ENCODE measurements at places on chromosomes 12 and 14.

GRCh38 chr12:75933101-75933500 lies 98.5 kb downstream of the PHLDA1 start:
- no peak for DNase-seq

- DNase-seq, result no peak
Observed at GRCh38 chr14:102754370-102755262, 22.6 kb upstream of the TRAF3 start.

- DNase-seq, result no peak
Observed at GRCh38 chr14:28254768-28255167, 511.8 kb upstream of the FOXG1 start.

DNA sequence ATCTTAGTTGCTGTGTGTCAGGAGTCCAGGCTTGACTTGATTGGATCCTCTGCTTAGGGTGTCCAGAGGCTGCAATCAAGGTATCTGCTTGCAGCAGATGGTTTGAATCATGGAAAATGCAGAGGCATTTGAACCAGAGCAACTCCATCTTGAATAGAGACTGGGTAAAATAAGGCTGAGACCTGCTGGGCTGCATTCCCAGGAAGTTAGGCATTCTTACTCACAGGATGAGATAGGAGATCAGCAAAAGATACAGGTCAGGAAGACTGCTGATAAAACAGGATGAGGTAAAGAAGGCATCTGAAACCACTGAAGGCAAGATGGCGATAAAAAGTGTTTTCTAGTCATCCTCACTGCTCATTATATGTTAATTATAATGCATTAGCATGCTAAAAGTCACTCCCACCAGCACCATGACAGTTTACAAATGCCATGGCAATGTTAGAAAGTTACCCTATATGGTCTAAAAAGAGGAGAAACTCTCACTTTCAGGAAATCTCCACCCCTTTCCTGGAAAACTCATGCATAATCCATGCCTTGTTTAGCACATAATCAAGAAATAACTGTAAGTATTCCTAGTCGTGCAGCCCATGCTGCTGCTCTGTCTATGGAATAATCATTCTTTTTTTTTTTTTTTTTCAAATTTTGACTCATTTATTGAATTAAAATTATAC lies 218.3 kb upstream of the CPNE8 start:
- no peak for DNase-seq

DNA sequence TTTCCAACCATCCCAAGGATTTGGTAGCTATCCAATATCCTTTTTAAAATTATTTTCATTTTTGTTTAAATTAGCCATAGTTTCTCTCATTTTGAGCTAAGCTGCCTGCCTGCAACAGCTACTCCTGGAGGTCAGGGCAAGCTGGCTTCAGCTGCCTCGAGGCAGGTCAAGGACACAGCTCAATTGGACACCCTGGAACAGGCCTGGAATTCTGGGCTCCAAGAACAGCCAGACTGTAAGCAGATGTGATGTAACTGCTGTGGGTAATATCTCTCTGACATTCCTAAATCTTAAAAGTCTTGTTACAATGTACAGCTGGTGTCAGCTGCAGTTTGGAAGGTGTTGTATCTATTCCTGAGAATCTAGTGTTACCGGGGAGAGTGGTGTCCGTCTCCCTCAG lies 119.8 kb downstream of the KCNK10 start:
- DNase-seq, result no peak

DNA sequence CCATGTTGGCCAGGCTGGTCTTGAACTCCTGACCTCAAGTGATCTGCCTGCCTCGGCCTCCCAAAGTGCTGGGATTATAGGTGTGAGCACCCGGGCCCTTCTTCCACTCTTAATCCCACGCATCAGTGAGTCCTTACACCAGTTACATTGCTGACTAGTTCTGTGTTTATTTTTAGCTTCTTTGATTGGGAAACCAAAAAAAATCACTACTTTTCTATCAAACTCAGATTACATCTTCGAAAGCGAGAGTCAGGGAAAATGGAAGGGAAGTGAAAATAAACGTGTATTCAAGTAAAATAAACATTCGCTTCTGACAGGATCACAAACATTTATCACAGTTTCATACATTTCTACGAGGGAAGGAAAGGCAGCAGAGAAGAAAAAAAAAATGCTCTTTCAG lies 32.2 kb downstream of the FGD6 start:
- no peak for DNase-seq

- no peak for DNase-seq
Observed at GRCh38 chr14:92317511-92317910, 5.5 kb upstream of the SLC24A4 start.

- DNase-seq, result no peak
Observed at GRCh38 chr12:5262885-5263284, 169.0 kb upstream of the NTF3 start.

- DNase-seq, result no peak
Observed at GRCh38 chr14:30928462-30928861, 54.1 kb downstream of the COCH start.

- DNase-seq, result no peak
Observed at GRCh38 chr12:29551812-29552211, 54.3 kb upstream of the OVCH1 start.

GRCh38 chr14:83960832-83961512 lies 1569.0 kb upstream of the FLRT2 start:
- DNase-seq, result no peak

- DNase-seq, result no peak
Observed at GRCh38 chr14:103871596-103872480, 24.5 kb upstream of the PPP1R13B start.

DNA sequence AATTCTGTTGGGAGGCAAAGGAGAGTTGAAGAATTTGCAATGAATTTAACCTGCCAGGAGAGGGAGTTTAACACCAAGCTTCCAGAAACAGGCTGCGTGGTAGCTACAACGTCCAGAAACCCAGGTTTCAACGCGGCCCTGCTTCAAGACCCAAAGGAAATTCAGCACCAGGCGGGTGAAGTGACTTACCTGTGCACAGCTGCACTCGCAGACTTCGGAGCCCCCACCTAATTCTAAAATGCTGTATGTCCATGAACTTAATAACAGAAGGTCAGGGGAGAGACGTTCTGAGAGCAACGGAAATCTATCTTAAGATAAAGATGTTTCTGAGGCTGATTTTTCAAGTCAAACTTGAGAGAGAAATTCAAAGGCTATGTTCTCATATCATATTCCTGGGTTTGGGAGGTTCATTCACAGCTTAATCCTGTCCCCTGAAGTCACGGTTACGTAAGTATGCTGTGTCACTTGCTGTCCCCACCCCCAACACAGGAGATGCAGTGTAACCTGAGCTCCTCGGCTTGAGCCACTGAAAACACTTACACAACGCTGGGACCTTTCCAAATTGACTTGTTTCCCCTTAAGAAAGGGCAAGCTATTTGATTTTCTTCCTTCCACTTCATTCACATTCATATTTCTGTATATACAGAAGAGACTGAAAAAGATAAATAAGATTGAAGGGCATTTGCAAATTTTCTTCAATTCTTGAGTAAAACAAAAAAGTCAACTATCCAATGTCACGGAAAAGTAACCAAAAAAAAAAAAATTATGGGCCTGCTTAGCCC lies 22.7 kb downstream of the CLIP1 start:
- peak; percentile 13 for DNase-seq

DNA sequence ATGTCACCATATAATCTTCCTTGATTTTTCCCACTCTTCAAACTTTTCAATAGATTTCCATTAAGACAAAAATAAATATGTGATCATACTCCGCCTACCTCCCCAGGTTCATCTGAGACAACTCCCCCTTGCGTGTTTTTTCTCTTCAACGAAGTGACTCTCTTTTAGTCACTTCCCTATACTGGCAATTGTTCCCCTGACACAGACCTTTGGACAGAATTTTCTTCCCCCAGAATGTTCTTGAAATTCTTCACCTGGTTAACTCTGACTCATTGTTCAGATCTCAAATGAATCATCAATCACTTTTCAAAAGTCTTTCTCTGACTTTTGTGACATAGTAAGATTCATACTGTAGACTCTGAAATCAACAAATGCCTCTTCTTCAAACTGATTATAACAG lies 727.3 kb upstream of the LMO3 start:
- no peak for DNase-seq
